ENCODE measurements at places on chromosomes 4 and X.

DNA sequence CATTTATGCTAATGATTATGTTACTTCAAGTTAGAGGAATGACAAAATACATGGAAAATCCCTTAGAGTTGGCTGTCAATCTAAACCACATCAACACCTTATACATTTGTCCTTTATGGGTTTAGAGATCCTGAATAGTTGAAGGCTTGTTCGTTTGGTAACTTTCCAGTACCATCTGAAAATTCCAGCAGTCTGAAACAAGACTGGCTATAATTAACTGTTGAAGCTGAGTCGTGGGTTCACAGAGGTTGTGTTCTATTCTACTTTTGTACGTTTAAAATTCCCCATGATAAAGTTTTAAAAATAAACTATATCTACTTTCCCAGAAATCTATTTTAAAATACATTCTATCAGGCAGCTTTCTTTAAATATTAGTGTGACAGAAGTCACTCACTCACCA lies 73.0 kb downstream of the USP46 start:
- DNase-seq: no peak

GRCh38 chrX:107714206-107714891 lies 61.2 kb downstream of the TSC22D3 start:
- DNase-seq: no peak

DNA sequence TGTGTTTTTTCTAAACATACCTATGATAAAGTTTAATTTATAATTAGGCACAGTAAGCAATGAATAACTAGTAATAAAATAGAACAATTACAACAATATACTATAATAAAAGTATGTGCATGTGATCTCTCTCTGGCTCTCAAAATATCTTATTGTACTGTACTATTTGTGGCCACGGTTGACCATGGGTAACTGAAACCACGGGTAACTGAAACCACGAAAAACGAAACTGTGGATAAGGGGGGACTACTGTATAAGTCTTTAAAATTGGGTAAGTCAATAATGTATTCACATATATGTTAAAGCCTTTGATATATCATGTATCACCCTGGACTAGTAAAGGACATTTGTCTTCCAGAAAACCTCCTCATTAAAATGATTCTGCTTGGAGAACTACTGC lies 20.0 kb downstream of the TMEM154 start:
- DNase-seq: no peak

DNA sequence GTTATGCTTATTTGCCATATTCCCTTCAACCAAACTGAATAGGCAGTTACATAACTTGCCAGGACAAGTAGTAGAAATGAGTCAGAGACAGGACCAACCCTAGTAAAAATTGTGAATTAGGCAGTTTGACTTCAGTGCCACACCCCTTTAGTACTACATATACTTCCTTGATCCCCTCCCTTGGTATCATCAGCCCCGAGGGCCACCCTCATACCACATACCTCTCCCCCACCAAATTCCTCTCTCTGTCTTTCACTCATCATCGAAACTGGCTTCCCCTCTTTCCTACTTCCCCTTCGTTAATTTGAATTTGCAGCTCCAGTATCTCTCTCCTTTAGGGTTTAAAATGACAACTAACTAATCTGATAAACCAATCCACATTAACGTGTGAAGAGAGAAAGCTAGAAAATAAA lies 7.9 kb upstream of the PTPN13 start:
- no peak for DNase-seq

GRCh38 chrX:155094468-155095061 lies 23.3 kb downstream of the BRCC3 start:
- no peak for DNase-seq

DNA sequence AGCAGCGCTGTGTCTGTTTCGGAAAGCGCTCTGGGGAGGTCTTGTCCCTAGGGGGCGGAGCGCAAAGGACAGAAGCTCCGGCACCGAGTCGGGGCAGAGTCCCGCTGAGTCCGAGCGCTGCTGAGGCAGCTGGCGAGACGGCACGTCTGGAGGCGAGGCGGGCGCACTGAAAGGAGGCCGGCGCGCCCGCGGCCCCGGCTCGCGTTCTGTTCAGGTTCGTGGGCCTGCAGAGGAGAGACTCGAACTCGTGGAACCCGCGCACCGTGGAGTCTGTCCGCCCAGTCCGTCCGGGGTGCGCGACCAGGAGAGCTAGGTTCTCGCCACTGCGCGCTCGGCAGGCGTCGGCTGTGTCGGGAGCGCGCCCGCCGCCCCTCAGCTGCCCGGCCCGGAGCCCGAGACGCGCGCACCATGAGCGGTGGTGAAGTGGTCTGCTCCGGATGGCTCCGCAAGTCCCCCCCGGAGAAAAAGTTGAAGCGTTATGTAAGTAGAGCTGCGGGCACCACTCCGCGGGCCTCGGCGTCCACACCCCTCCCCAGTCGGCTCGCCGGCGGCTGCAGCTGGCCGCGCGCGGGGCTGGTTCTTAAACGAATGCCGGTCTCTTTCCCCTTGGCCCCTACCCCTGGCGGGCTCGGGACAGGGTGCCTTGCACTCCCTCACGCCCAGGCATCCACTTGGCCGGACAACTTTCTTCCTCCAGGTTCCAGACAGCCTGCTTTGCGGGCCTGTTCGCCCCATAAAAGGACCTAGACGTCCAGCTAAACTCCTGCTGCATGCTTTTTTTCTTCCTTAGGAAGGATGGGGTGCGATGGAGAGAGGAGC lies at the start of gene GAB1:
Gene GAB1, plus strand, starts transcription at position 96 of the 819 bp plus-strand sequence. Its CDS starts 313 bp downstream, at position 409.
- peak; percentile 76 for DNase-seq

GRCh38 chr4:11424000-11424399 lies 4.7 kb downstream of the HS3ST1 start:
- no peak for DNase-seq

- no peak for DNase-seq
Observed at GRCh38 chr4:153781280-153781679, 7.6 kb downstream of the SFRP2 start.

- DNase-seq: no peak
Observed at GRCh38 chr4:110514889-110515479, 39.0 kb downstream of the ENPEP start.

- DNase-seq: no peak
Observed at GRCh38 chr4:158523990-158524535, 2.4 kb downstream of the RXFP1 start.

DNA sequence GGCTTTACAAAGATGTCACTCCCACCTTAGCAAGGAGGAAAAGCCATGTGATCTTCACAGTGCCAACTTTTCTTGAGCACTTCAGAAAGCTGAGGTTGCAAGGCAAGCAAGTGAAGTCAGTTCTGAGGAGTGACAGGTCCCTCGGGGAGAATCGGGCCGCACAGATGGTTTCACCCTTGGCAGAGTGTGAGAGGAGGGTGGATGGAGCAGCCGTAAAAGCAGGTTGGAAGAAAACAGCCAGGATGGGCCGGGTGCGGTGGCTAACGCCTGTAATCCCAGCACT lies 43.6 kb upstream of the TLR3 start:
- no peak for DNase-seq

DNA sequence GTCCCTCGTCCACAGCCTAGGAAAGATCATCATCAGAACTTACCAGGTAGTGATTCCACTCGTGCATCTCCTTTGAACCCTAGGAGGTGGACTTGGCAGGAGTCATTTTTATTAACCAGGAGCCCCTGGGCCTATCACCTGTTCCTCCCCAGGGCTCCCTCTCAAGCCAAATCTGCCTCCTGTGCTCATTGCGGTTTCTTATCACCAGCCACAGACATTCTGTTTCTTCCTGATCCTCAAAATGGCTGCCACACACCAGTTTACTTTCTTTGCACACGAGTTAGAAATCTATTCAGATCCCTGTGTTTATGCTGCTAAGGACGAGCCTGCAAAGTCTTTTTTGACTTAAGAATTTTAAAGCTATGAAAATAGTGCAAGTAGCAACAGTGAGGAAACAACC lies 354.5 kb upstream of the BOD1L1 start:
- no peak for DNase-seq

DNA sequence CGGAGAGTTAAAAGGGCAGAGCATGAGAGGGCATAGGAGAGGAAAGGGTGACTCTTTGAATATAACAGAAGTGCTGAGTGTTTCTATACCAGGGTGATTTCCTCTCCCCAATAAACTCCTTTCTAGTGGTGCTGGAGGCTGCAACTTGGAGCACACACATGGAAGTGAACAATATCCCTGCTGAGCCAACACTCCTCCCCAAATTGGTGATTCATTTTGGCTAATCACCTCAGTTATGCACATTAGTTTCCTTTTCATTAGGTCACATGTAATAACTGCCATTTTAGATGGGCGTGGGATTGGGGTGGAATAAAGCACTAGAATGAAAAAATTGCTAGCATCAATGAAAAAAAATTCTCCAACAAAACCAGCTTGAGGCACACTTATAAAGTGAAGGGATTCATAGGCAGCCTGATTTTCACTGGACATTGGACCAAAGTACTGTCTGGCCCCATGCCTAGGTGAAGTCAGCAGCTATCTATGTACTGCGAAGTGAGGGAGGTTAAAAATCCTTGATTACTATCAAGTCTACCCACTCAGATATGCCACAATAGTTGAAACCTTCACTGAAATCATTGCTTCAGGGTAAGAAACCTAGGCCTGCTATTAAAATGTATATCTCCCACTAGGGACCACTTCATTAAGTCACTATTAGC lies 174.0 kb downstream of the GLUD2 start:
- no peak for DNase-seq

- DNase-seq: no peak
Observed at GRCh38 chr4:169136330-169136729, 126.3 kb upstream of the CBR4 start.

DNA sequence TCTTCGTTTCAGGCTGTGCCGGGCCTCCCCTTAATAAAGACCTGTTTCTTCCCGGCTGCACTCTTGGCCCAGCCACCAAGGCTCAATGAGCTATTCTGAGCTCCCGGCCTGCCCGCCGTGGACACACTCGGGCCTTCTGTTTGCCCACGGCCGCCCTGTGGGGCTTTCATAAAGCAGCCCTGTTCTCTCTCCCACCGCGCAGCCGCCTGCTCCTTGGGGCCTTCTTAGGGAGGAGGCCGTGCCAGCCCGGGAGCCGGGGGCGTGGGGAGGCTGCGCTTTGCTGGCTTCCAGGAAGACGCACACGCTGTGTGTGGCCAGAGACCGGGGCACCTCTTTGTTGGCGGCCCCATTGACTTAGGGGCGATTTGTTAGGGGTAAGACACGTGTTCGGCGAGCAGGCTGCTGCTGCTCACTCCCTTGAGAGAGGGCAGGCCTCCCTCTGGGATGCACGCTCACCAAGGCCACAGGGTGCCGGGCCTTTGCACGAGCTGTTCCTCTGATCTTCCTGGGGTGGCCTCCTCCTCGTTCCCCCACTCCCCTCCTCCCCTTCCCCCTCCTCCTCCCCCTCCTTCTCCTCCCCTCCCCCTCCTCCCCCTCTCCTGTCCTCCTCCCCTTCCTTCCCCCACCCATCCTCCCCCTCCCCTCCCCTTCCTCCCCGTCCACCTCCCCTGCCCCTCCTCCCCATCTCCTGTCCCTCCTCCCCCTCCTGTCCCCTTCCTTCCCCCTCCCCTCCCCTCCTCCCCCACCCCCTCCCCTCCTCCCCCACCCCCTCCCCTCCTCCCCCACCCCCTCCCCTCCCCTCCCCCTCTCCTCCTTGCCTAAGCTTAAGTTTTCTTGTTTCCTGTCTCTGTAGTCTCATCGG lies 11.3 kb downstream of the BLOC1S4 start:
- no peak for DNase-seq

DNA sequence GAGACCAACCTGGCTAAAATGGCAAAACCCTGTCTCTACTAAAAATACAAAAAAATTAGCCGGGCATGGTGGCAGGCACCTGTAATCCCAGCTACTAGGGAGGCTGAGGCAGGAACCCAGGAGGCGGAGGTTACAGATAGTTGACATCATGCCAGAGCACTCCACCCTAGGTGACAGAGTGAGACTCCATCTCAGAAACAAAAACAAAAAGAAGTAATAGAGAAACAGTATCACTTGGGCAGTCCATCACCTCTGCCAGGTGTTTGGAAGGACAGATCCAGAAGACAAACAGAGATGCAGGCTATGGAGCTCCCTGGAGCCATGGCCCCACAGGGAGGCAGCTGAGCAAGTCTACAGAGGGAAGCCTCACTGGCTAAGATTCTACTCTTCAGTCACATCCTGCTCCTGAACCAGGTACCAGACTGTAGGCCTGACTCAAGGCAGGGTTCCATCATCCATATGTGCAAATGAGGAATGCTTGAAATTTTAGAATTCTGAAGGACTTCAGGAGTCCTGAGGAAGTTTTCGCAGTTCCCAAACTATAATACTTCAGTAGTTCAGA lies 81.4 kb upstream of the CPEB2 start:
- no peak for DNase-seq

- no peak for DNase-seq
Observed at GRCh38 chr4:158201876-158202275, 8.4 kb upstream of the TMEM144 start.

DNA sequence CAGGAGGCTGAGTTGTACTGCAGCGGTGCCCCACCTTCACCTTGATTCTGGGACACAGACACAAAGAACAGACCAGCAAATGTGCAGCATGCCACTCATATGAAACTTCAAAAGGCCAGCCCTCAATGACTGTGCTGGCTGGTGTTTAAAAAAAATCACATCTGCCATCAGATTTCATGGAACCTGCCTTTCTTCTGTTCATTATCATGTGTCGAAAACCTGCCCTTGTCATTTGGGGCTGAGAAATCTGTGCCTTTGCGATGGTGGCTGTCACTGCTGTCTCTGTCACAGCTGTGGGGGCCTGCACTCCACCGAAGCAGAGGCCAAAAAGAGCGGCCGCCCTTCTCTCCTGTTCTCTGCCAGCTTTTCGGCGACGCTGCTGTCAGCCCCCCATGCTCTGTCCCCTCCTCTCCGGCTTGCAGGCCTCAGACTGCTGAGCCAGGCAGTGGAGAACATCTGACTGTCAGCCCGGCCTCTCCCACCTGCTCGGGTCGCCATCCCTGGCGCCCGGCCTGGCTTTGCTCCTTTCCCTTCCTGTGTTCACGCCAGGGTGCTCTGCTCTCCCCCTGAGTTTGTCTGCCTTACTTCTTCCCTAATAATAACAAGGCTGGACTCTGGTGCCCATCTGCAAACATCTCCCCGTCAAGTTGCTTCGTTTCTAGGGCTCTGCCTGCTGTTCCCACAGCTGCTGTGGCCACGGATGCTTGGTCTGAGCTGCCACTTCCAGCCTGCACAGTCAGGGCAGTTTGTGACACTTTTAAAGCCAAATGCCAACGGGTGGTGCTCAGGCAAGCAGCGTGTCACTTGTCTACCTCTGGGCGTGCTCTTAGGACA lies 355.2 kb downstream of the UNC5C start:
- DNase-seq: no peak

- DNase-seq: peak; percentile 55
Observed at GRCh38 chrX:39808471-39808917, 289.3 kb downstream of the BCOR start.

DNA sequence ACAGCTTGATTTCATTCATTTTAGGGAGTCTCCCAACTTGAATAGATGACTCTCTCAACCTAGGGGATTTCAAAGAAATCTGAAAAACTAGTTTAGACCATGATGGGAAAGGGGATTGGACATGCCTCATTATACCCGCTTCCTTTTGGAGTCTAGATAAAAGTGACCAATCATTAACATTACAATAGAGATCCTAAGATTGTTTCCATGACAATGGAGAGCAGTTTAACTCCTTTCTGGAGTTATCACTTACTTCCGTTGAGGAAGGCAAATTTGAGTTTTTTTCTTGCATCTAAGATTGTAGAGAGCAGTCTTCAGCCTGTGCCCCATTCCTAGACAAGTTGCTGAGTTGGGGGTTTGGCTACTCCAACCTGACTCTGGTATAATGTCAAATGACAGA lies 11.4 kb upstream of the IL15 start:
- DNase-seq: no peak

All from left kidney (tissue), 8 donors.